ENCODE measurements at places on chromosomes 1 and 21.

DNA sequence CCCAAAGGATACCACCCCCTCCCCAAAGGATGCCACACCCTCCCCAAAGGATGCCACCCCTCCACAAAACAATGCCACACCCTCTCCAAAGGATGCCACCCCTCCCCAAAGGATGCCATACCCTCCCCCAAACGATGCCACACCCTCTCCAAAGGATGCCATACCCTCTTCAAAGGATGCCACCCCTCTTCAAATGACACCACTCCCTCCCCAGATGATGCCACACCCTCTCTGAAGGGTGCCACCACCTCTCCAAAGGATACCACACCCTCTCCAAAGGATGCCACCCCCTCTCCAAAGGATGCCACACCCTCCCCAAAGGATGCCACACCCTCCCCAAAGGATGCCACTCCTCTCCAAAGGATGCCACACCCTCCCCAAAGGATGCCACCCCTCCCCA, 21.6 kb upstream of the TRIM17 start:
- DNase-seq, result no peak

- DNase-seq, result no peak
Observed at GRCh38 chr1:228171221-228171891, 5.8 kb downstream of the IBA57 start.

GRCh38 chr1:217495249-217495648, 135.6 kb downstream of the GPATCH2 start:
- DNase-seq, result no peak

DNA sequence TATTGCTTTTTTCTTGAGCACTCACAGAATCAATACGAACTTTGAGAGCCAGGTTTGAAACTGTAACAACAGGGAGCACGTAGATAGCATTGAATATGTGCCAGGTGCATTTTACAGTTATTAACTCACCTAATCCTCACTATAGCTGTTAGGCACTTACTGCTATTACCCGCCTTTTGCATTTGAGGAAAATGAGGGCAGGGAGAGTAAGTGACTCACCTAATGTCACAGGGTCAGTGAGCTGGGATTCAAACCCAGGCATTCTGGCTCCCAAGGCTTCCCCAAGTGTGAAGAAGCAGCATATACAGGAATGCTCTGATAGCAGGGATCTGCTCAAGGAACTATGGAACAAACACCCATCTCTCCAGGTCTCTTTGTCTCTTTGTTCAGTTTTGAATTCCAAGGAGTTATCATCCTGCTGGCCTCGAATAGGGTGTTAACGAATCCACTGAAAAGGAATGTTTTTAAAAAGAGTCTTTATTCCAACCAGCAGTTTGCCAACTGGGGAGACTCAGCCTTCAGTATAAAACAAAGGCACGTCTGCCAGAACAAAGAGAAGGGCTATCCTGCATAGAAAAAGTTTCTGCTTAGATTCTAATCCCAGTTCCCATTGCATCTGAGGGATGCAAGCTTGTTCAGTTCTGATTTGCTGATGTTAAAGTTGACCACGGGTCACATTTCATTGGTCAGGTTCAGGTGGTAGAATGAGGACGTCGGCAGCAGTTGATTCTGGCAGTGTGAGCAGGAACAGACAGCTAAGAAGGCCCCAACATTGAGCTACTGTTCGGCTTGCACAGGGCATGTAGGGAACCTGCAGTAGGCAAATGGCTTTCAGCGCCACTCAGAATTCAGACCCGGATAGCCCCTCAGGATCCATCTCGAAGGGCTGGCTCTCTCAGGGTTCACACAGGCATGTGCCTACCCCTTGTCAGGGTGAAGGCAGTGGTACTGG, 22.1 kb downstream of the TRIM67 start:
- DNase-seq, result no peak

- DNase-seq, result no peak
Observed at GRCh38 chr1:32337855-32338636, 2.0 kb upstream of the MARCKSL1 start.

- no peak for DNase-seq
Observed at GRCh38 chr1:117205368-117205767, 5.4 kb downstream of the VTCN1 start.

GRCh38 chr1:203663294-203663693, 36.7 kb downstream of the ATP2B4 start:
- DNase-seq, result no peak

- DNase-seq, result no peak
Observed at GRCh38 chr1:248733566-248733965, 22.0 kb downstream of the LYPD8 start.

- DNase-seq, result no peak
Observed at GRCh38 chr1:50423670-50424000, 392 bp upstream of the DMRTA2 start.

DNA sequence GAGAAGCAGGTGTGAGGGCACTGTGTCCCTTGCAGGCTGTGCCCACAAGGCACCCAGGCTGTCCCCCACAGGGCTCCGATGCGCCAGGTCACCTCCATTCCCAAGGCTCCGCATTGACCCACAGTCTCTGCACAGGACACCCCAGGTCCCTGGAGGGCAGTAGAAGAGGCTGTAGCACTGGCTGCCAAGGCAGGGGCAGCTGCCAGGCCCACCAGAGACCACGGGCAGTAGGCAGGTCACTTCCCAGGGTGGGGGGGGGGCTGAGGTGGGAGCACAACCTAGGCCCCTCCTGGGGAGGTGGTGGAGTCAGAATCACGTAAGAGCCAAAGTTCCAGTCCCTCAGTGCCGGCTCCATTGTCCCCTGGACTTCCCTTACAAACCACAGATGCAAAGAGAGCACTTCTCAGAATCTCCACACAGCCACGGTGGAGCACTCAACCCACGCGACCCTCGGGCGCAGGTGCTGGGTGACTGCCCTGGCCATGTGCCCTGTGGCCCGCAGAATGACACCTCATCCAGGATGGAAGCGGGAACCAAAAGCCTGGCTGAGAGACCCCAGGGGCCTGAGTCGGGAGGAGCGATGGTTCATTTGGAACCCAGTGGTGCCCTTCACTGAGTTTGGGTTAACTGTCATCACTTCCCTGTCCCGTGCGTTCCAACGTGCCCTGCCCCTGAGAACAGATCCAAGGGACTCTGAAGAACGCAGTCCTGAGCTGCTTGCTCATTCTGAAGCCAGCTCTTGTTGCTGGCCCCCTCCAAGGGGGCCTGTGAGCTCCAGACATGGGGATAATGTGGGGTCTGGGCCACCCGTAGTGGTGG, 69.7 kb upstream of the PDE9A start:
- DNase-seq, result no peak

DNA sequence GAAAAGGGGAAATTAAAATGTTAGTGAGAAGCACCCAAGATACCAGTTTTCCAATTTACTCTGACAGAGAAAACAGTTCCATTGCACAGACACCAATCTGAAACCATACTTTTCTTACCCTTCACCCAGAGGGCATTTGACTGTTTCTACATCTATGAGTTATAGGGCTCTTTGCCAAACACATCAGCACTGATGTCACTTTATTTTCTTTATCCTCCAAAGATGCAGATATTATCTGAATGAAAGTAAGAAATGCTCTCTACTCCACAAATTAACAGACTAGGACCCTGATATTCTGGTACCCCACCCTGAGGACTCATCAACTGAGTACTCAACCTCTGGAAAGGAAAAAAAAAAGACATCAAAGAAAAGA, 24.2 kb upstream of the PEX19 start:
- no peak for DNase-seq

DNA sequence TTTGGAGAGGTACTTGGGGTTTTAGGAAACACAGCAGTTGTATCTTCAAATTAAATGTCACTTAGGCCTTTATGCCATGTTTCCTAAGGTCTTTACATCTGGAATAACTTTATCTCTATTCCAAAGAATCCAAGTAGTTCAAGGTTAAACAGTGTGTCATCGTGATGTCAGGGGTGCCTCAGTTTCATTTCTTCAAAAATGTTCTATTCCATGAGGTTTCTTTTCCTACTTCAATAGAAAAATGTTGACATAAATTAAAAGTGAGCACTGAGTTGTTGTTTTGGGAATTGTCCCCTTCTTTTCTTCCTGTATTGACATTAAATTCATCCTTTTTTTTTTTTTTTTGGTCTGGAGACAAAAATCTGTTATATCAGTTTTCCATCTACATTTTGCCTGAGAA, 160.6 kb upstream of the C21orf91 start:
- DNase-seq, result no peak

DNA sequence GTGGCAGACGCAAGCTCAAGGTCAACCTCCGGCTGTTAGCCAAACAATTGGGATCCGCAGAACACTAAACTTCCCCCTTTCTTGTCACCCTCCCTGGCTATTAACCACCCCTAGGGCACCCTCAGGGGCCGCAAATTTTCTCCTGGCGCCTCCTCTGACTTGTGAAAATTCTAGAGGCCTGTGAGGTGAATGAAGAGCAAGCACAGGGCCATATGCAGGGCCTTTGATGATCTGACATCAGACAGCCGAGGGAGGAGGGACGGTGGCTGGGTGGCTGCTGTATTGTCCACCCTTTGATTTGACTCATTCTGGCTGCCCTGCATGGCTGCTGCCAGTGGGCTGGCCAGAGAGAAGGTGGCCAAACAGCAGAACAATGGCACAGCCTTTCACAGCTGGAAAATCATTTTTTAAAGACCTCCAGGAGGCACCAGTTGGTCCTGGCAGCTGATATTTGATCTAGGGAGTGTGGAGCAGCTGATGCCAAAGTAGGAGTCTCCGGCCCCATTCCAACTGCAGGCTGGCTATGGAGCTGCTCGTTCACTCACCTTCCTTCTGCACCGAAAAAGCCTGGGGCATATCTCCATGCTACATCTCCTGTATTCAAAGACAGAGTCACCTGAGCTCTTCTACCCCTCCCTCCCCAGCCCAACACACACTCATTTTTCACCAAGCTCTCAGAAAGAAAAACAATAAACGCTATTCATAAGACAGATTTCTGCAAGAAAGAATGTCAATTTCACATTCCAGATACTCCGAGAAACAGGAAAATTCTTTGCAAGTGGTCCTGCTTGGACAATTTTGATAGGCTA, 44.9 kb upstream of the BARHL2 start:
- no peak for DNase-seq

DNA sequence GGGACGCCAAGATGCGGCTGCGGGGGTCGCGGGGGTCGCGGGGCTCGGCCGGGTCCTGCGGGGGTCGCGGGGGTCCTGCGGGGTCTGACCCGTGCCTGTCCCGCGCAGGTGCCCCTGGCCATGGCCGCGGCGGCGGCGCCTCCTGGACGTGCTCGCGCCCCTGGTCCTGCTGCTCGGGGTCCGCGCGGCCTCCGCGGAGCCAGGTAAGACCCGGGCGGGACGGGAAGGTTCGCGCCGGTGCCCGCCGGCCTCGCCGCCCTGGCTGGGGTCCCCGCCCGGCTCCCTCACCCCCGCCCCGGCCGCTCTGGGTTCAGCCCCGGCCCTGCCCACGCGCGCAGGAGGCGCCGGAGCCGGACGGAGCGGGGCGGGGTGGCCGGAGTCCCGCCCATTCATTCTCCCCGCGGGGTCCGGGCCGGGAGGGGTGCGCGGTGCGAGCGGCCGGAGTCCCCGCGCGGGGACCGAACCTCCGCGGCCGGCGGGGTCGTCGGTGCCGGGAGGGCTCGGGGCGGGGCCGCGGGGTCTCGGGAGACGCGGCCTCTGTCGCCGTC, 380 bp downstream of the COL18A1 start:
- DNase-seq, result no peak

DNA sequence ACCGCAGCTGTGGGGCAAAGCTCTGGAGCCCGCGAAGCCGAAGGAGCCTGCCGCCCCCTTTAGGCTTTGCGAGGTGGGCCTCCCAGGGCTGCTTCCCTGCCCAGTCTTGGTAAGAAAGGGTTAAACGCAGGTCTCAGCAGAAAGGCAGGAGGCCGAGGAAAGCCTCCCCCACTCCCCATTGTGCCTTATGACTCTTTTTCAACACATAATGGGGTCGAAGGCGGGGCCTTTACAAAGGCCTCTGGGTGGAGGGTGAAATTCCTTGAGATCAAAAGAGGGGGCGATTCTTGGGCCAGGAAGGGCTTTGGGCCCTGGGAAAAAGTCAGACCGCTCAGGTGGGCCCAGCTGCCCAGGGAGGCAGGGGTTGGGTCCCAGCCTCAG, 880 bp downstream of the ALPL start:
- no peak for DNase-seq

DNA sequence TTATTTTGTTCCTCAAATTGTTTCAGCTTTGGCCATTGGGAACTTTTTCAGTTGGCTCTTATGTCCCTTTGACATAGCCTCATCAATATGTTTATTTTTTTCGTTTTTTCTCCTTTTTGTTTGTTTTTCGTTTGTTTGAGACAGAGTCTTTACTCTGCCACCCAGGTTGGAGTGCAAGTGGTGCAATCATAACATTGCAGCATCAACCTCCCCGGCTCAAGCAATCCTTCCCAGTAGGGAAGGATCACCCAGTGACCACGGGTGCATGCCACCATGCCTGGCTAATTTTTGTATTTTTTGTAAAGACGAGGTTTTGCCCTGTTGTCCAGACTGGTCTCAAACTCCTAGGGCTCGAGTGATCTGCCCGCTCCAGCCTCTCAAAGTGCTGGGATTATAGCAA, 8.1 kb downstream of the POLR3GL start:
- no peak for DNase-seq

DNA sequence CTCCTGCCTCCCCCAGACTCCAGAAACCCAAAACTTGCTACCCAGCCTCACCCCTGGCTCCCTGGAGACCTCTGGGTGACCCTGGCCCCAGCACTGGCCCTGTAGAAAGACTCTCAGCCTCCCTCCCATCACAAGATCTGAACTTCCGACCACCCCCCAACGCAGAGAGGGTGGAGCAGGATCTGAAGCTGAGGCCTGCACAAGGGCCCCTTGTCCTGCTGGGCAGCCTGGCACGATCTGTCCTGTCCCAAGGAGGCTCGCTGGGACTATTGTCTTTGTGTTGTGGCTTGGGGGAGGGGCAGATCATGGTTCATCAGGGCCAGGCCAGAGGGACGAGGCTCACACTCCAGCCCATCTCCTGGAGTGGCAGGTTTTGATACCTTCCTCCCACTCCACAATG, 20.0 kb downstream of the PHLDA3 start:
- DNase-seq, result no peak

DNA sequence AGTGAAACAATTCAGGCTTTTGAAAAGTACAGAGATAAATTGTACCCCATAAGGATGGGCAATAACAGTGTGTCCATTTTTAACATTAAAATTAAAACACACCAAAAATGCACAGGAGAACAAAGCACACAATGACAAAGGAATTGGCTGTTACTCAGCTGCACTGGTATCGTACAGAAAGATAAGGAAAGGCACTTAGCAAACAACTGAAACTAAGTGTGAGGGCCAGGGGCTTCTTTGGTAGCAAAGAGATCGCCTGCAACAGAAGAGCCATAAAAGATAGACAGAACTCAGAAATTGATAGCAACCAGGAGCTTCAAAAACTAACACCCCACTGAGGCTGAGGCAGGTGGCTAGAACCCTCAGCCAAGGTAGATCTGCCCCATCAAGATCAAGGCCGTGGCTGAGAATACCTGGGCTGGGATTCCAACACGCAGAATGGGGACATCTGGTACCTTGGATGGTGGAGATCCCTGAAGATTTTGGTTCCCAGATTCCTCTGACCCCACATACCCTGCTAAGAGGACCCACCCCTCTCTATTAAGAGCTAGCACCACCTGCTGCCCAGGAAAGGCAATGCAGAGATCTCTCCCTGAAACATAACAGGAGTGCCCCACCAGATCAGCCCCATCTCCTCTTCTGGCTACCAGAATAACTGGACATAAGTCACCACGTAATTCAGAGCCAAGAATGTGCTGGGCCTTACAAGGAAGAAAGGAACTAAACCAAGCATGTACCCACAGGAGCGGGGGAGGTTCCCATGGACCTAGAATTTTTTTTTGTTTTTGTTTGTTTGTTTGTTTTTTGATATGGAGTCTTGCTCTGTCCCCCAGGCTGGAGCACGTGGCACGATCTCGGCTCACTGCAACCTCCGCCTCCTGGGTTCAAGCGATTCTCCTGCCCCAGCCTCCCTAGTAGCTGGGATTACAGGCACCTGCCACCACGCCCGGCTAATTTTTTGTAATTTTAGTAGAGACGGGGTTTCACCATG, 16.2 kb downstream of the PLEKHO1 start:
- no peak for DNase-seq

- DNase-seq, result no peak
Observed at GRCh38 chr1:221169447-221169889, 290.2 kb downstream of the HLX start.

Measured in GOT3 (cell line).